Uterine smooth muscle cell (primary cell): ENCODE measurements at places on chromosomes 13 and 19. TPM values are rescaled to one million over a fixed set of nuclear protein-coding genes. Genes with fewer than 3 reads are reported as not detected.

ATP11A gene
- total RNA-seq: 7.2 and 7.6 TPM in 2 replicates

ZNF230 gene
- total RNA-seq: 3.0 and 3.1 TPM in 2 replicates

ITM2B gene
- 87.3 and 164 TPM in 2 replicates for total RNA-seq

MBOAT7 gene
- 57.2 and 59.2 TPM in 2 replicates for total RNA-seq

IGFL1 gene
- not detected in 2 replicates for total RNA-seq

MADCAM1 gene
- 0.11 TPM in 1 of 2 replicates, not detected in the other for total RNA-seq

CD70 gene
- total RNA-seq: not detected in 2 replicates

PINLYP gene
- total RNA-seq: 2.9 and 3.4 TPM in 2 replicates
